ENCODE measurements at places on chromosomes 5 and 9.

- no peak for DNase-seq
Observed at GRCh38 chr9:85001925-85002324, 332.4 kb downstream of the NTRK2 start.

- no peak for DNase-seq
Observed at GRCh38 chr9:108272349-108272899, 583.4 kb downstream of the ACTL7B start.

DNA sequence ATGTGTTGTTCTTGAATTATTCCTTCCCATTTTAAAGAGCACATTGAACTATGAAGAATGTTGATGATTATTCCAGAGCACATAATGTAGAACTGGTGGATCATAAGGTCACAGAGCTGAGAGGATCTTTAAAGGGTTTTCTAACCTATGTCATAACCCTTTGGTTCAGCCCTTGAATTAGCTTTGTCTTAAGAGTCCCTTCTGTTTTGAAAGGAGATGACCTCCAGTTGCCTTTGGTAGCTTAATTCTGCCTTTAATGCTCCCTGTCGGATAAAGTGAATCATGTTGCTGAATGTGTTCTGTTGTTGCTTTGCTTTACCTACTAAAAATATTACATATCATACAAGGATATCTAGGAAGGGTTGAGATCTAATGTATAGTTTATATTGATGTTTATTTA lies 99.1 kb upstream of the PRRC1 start:
- no peak for DNase-seq

DNA sequence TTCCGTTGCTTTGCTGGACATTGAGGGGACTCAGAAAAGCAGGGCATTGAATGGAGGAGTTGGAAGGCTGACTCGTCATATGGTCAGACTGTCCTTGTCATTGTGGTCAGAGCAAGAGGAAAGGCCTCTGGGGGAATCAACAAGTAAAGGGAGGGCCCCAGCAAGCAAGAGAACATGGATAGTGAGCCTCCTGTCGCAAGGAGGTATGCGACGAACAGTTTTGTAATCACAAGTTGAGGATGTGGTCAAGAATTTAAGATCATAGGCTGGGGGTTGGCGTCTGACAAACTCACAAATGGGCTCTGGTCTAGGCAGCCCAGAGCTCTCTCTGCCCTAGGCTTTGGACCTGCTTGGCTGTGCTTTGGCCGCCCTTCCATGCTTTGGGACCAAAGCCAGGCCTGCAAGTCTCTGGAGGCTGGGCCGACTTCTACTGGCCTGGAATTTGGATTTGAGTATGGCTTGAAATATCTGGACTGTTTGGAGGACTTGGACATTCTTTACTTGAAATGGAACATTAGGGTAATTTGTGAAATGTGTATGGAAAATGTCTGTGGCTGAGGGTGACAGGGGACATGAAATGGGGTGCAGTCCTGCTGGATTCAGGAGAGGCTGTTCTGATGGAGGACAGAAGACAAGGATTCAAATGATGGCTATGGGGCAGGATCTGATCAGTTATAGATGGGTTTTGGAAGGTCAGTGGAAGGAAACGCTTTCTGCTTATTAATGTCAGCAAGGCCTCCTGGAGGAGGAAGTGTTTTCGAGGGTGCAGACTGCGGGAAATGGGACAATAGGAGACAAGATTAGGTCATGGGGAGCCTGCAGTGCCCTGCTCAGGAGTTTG lies 19.2 kb upstream of the NDST1 start:
- DNase-seq, result no peak

GRCh38 chr5:84642795-84643194 lies 258.1 kb upstream of the EDIL3 start:
- no peak for DNase-seq

DNA sequence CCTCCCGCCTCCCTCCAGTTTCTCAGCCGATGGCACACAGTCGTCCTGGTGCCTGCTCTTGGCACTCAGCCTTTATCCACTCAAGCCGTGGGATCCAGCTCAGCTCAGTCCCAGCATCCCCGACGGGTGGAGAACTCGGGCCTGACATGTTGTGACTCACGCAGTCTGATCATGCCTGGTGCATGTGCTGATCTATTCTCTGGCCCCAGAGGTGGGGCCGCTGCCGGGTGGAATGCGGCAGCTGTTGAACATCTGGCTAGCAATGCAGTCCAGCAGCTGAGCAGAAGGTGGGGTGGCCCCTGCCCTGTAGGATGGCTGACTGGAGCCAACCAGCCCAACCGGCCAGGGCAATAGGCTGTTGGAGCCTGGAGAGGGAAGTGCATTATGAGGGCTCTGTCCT lies 1.7 kb upstream of the AIF1L start:
- DNase-seq, result no peak

DNA sequence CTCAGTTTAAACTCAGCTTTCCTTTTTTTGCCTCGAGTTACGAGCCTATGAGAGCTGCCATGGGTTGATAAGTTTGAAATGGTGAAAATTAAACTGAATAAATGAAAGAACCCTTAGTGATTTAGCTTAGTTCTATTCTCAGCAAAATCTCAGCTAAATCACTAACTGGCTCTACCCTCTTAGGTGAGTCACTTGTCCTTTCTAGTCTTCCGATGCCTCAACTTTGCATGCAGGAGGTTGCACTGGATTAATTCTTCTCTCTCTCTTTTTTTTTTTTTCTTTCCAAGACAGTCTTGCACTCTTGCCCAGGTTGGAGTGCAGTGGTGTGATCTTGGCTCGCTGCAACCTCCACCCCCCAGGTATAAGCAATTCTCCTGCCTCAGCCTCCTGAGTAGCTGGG lies 83.9 kb downstream of the PAPPA start:
- DNase-seq, result no peak

DNA sequence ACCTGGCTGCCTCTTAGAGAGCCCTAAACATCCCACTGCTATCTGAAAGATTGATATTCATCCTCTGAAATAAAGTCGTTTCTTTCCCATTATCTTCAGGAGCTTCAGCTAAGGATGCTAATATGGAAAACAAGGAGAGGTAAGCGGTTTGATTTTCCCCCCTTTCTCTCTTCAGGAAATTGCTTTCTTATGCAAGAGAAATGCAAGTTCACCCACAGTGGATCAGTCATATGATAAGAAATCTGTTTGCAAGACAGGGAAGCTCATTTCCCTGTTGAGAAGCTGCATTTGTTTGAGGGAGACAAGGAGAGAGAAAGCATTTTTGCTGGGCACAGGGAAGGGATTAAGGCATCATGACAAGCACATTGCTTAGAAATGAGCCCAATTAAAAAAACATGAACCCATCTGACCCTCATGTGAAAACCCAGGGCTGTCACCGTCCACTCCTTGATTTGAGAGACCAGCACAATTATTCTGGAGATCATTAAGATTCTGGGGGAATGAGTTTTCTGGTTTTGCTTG lies 53.7 kb upstream of the BOD1 start:
- no peak for DNase-seq

DNA sequence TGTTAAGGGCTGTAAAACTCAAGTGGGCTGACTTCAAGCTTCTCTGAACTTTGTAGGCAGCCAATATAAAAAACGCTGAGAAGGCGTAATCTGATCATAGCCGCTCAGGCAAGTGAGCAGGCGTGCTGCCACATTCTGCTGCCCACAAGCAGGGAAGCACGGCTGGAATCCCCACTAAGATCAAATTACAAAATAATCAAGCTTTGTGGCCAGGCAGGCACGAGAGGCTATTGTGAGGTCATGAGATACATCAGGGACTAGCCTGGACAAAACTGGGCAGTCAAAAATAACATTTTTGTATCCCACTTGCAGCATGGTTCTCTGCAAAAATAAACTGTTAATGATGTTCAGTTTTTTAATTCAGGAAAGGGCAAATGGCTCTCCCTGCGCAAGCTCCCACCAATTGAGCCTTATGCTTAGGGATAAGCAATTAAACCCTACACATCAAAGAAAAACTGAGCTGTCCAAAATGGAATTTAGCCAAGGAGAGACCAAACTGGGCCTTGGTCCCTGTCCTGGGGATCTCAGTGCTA lies 64.0 kb downstream of the POU5F2 start:
- DNase-seq, result no peak

DNA sequence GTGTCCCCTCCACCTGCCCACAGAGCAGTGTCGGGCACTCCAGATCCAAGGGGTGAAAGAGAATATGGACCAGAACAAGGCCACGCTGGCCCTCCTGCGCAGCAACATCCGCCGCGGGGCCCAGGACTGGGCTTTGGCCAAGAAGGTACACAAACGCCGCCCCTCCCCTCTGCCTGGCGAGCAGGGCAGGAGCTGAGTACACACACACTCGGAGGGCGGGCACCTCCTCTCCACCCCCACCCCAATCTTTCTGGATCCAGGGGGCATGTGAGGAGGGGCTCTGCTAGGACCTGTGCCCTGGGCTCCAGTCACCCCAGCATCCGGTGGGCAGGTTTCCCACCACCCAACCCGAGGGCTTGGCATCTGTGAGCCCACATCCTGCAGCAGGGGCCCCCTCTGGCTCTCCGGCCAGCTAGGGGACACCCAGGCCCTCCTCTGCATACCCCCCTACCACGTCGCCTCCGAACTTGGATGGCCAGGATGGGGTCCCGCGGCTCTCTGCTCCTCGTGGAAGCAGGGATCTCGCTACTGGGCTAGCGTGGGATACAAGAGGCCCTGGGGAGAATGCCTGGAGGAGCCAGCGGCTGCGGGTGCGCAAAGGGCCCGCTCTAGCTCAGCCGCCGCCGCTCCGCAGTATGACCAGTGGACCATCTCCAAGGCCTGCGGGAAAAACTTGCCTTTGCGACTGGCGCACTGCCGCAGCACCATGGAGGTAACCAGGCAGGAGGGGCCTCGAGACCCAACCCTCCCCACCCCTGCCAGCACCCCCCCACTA lies 3.1 kb downstream of the CCDC183 start:
- no peak for DNase-seq

DNA sequence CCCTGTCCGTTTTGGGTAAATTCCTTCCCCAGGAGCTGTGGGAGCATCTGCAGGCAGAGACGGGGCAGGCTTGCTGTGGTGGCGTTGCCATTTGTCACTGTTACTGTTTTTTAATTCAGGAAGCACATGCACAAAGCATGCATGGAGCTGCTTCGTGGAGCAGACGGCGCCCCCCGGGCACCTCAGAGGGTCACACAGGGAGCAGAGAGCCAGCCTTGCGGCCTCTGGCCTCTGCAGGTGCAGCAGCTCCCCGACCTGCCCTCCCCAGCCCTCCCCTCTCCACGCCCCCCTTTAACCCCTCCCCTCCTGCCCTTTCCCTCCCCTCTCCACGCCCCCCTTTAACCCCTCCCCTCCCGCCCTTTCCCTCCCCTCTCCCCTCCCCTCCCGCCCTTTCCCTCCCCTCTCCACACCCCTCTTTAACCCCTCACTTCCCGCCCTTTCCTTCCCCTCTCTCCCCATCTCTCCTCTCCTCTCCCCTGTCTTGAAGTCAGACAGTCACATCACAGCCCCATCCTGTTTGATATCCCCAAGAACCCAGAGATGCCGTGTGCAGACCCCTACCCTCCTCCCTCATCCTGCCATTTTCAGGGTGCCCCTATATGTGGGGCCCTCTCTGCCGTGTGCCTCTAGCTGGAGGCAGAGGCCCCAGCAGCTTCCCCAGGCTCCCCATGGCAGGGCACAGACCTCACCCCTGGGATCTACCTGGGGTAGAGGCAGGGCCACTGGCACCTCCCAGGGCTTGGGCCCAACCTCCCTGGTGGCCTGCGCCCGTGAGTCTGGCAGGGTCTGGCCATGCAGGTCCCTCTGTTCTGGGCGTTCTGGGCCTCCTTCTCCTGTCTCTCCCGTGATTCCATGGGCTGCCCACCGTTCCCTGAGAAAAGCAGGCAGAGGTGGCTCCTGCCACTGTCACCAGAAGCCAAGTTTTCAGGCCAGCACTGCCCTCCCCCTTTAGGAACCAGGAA lies 29.6 kb upstream of the UBAC1 start:
- peak; percentile 29 for DNase-seq

DNA sequence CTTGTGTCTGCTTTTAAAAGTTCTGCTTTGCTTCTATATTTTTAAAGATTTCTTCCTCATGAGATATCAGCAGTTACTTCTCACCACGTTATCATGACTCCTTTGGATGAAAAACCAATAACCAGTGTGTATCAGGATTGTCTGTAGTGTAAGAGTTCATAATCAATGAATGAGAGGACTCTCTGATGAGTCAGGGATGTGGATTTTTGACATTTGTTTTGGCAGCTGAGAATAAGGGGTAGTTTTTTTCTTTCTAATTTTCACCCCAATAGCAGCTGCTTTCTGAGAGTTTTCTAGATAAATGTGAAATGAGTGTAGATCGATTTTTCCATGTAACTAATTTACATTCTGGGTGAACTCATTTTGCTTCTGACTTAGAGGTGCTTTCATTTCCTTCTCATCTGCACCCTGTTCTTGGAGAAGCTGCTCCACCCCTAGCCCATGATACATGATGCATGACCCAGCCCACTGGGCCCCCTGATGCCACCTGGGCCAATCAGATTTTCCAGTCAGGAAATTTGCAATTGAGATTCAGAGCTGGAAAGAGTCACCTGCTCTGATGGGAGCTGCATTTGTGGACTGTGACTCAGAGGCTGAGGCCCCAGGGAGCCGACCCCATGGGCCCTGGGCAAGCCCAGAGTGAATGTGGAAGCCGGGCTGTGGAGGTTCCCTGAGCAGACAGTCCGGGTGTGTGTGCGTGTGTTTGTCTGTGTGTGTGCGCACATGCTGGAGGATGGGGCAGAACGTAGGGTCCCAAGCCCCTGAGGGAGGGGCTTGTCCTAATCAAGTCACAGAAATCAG lies 159.3 kb downstream of the RGS3 start:
- DNase-seq, result peak; percentile 57

GRCh38 chr9:85554349-85554748 lies 187.4 kb downstream of the AGTPBP1 start:
- DNase-seq, result no peak

GRCh38 chr9:21754741-21755140 lies 47.7 kb upstream of the MTAP start:
- no peak for DNase-seq

DNA sequence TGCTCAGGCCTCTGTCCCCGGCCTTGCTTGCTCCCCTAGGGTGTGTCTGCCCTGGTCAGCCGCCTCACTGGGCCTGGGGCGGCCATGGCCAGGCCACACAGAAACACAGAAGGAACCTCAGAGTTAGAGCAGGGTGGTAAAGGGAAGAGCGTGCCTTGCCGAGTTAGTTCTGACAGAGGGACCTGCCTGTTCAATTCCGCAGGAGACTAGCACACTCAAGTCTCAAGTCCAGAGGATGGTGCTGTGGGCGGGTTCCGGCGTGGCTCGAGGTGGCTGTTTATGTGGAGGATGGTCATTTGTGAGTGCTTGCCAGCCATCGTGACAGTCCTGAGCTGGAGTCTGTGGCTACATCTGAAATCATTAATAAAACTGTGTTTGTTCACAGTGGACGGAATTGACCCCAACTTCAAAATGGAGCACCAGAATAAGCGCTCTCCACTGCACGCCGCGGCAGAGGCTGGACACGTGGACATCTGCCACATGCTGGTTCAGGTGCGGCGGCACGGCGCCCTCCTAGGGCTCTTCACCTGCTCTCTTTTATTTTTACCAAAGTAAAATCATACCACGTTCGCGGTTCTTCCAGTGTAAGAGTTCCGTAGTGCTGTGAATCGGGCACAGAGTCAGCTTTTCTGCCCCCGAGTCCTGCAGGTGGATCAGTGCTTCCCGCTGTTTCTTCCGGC lies 95.5 kb upstream of the CACNA1B start:
- no peak for DNase-seq

DNA sequence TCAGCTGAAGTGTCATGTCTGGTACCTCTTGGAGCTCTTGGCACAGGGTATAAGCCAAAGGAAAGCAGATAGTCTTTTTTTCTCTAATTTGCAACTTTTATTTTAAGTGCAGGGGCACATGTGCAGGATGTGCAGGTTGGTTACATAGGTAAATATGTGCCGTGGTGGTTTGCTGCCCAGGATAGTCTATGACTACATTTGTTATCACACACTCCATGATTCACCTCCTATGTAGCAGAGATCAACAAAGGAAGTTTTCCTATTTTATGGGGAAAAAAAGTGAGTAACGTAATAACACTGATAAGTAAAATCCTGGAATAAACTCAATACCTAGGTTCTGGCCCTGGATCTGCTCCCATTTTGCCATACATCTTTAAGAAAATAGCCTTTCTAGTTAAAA lies 234.6 kb downstream of the CAAP1 start:
- no peak for DNase-seq
